ENCODE measurements at places on chromosomes 7 and 10. TPM values are rescaled to one million over a fixed set of nuclear protein-coding genes. Genes with fewer than 3 reads are reported as not detected.

GRCh38 chr7:124369310-124369709 lies 336.4 kb upstream of the TMEM229A start:
- DNase-seq, result no peak

- DNase-seq, result peak; percentile 61
Observed at GRCh38 chr7:30412782-30413504, 65.6 kb downstream of the NOD1 start.

GRCh38 chr7:50347693-50348092 lies 43.2 kb downstream of the IKZF1 start:
- no peak for DNase-seq

GRCh38 chr10:46541017-46541661 lies 15.3 kb downstream of the GPRIN2 start:
- DNase-seq, result no peak

DNA sequence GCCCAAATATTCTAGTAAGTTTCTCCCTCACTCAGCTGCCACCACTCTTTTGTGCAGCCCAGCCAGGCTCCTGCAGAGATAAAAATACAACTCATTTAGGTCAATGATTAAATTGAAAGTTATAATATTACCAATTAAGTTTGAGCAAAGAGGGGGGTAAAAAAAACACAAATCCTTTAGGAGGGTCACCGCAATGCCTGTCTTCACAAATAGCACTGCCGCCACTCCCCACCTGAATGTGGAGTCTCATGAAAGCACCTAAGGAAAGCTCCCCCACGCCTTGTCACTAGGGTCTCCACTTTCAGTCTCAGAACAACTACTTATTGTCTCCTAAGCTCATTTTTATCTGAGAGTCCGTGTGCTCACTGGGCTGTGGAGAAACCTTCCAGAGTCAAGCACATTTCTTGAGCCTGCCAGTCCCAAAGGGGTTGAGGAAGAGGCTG lies 148.7 kb downstream of the FGFR2 start:
- DNase-seq, result no peak

The ACSM6 gene
- polyA plus RNA-seq, result not detected

The TMEM26 gene
- 2.3 TPM for polyA plus RNA-seq

The RALA gene
- polyA plus RNA-seq, result 59.2 TPM

GRCh38 chr7:123666492-123666891 lies 10.8 kb downstream of the LMOD2 start:
- no peak for DNase-seq

The CABCOCO1 gene
- polyA plus RNA-seq, result 0.83 TPM

DNA sequence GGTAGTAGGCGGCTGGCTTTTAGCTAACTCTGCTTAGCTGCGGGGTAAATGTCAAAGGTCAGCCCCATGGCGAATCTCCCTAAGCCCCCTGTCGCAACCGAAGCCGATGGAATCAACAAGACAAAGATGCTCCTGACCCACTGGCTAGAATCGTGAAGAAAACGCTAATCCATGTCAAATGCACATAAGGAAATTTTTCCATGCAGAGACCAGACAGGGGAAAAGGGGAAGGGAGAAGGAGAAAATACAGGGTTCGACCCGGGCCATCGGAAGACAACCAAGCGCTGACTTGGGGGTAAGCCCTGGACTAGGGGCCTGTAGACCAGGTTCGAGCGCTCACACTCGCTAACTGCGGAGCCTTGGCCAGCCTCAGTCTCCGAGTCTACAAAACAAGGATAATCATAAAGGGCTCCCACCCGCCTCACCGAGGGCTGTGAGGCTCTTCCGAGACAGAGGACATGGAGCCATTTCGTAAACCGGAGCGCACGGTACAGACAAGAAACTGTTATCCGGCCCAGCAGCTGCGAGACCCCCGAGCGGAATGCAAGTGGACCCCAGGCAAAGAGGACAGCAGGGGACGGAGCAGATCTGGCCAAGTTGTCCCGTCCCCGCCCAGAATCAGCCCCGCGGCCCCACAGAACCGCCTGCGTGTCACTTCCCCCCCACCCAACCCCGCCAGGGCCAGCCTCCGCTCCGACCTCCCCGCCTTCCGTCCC lies 507 bp downstream of the SAR1A start:
- DNase-seq, result no peak

The CARD11 gene
- 1.2 TPM for polyA plus RNA-seq

GRCh38 chr7:138603549-138604318 lies 97.4 kb downstream of the SVOPL start:
- no peak for DNase-seq

The AMPH gene
- polyA plus RNA-seq, result 17.3 TPM
